ENCODE measurements at places on chromosomes 16 and 17.

DNA sequence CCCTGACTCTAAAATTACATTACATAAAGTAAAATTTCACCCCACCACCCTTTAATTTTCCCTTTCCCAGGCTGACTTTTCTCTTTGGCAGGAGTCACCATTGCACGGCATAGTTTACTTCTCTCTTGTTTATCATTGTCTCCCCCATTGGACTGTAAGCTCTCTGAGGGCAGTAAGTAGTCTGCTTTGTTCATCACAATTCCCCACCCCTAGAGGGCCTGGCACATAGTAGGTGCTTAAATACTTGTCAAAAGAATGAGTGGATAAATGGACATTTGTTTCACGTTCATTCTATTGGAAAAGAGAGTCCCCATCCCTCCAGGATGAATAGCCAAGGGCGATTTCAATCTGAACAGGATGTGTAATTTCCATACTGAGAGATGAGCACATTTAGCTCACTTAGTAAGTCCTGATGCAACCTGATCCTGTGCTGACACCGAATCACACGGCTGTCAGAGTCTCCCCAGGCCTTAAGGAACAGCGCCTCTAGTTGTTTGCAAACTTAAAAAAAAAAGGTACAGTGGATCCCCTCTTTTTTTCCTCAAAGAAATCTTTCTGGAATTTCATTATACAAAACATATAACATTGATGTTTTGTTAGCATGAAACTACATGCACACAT, 54.0 kb downstream of the AKAP1 start:
- no peaks in the 10 kb centered on the region for H3K27me3 ChIP-seq
- DNase-seq, result no peak
- no peak overlapping the region for H3K4me3 ChIP-seq
- no peaks in the 10 kb centered on the region for H3K4me1 ChIP-seq

DNA sequence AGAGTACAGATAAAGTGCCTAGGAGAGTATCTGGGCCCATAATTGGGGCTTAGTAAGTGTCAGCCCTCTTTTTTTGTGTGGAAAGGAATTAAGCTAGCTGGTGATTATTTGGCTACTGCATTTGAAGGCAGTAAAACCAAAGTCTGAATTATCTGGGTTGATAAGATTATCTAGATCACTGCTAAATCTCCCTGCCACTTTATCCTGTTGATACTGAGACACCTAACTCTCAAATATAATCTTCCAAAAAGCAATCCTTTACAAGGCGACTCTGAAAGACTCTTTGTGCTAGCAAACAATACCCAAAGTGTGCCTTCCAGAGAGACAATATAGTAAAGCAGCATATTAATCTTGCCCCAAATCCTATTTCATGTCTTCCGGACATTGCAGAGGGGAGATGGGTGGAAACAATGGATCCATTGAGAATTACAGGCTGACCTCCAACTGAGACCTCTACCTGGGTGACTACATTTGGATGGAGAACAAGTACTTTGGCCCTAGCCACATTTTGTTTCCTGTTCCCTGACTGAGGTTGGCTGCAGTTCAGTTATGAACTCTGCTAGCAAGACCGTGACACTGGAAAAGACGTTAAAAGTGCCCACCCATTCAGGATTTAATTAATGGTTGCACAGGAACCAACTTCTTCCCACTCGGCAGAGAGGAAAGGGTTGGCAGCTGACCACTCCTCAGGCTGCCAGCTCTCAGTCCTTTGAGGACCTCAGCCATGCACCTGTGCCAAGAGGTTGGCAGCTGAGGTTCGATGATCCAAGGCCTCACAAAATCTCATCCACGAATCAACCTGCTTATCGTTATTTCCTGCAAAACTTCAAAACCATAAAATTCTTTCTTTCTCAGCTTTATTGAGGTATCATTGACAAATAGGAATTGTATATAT, 72.6 kb downstream of the SYCE1L start:
- H3K27me3 ChIP-seq, result no peaks in the 10 kb centered on the region
- DNase-seq, result no peak
- no peaks in the 10 kb centered on the region for H3K4me1 ChIP-seq
- H3K27ac ChIP-seq, result no peak overlapping the region
- H3K4me3 ChIP-seq, result no peak overlapping the region

DNA sequence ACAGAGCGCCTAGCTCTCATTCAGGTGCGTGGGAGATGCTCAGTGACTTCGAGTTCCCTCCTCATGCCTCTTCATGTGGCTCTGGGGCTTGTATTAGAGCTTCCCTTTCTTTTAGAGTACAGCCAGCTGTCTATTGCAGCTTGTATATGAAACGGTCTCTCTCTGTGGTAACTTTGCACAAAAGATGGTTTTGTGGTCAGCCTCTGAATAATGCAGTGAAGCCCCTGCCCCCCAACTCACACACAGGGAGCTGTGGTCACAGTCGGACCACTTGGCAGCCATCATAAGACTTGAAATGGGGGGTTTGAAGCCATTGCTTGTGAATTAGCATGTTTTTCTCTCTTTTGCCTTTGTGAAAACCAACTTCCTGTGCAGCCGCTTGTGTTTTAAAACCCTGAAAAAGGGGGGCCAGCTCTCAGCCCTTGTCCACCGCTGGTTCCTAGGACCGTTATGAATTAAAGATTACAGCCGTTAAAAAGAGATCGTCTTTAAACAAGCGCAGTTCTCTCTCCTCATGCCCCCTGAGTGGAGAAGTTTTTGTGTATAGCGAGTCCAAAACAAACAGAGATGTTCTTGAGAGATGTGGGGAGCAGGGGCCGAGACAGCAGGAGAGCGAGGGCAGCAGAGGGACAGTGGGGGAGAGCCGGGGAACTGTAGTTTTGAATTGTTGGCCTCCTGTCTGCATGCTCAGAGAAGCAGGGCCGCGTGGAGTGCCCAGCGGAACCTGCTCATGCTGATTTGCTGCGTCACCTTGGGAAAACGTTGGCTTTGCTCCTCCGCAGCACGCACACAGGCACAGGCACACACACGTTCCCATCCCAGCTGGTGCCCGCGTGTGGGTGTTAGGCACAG, 199.0 kb downstream of the MSI2 start:
- H3K4me3 ChIP-seq, result peak overlapping the region; percentile 28
- no peaks in the 10 kb centered on the region for H3K27me3 ChIP-seq
- peak overlapping the region; percentile 48 for H3K27ac ChIP-seq
- peaks cover 44% of the 10 kb centered on the region for H3K4me1 ChIP-seq
- peak; percentile 42 for DNase-seq

DNA sequence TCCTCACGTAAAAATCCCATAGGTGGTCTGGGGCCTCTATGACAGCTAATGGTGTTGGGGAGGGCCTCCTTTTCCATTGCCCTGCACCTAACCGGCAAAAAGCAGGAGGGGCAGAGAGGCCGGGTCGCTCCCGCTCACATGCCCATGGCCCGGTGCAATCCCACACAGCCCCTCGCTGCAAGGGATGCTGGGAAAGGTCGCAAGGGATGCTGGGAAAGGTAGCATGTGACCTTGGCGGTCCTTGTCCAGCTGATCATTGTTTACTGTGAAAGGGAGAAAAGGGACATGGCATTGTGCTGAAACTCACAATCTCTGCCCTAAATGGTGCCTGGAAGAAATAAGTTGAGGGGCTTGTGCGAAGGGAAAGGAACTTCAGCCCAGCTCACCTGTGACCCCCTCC, 10.0 kb downstream of the DEF8 start:
- H3K4me3 ChIP-seq, result no peak overlapping the region
- no peaks in the 10 kb centered on the region for H3K27me3 ChIP-seq
- H3K4me1 ChIP-seq, result no peaks in the 10 kb centered on the region
- H3K27ac ChIP-seq, result no peak overlapping the region
- peaks cover 66% of the 10 kb centered on the region for H3K36me3 ChIP-seq

GRCh38 chr17:55421179-55421934, at the start of gene MMD:
Gene MMD (minus strand): TSS chr17:55421835. CDS start chr17:55421695, 140 bp downstream.
- H3K36me3 ChIP-seq, result no peaks in the 10 kb centered on the region
- peak within 1 kb of the TSS; percentile 89 for H3K4me3 ChIP-seq
- no peaks in the 10 kb centered on the region for H3K27me3 ChIP-seq
- peak within 1 kb of the TSS; percentile 87 for H3K27ac ChIP-seq
- H3K4me1 ChIP-seq, result peaks cover 21% of the 10 kb centered on the region

GRCh38 chr16:1150511-1150982, 2.4 kb upstream of the CACNA1H start:
- H3K4me3 ChIP-seq, result no peak overlapping the region
- H3K27ac ChIP-seq, result no peak overlapping the region
- no peaks in the 10 kb centered on the region for H3K27me3 ChIP-seq
- no peaks in the 10 kb centered on the region for H3K36me3 ChIP-seq

DNA sequence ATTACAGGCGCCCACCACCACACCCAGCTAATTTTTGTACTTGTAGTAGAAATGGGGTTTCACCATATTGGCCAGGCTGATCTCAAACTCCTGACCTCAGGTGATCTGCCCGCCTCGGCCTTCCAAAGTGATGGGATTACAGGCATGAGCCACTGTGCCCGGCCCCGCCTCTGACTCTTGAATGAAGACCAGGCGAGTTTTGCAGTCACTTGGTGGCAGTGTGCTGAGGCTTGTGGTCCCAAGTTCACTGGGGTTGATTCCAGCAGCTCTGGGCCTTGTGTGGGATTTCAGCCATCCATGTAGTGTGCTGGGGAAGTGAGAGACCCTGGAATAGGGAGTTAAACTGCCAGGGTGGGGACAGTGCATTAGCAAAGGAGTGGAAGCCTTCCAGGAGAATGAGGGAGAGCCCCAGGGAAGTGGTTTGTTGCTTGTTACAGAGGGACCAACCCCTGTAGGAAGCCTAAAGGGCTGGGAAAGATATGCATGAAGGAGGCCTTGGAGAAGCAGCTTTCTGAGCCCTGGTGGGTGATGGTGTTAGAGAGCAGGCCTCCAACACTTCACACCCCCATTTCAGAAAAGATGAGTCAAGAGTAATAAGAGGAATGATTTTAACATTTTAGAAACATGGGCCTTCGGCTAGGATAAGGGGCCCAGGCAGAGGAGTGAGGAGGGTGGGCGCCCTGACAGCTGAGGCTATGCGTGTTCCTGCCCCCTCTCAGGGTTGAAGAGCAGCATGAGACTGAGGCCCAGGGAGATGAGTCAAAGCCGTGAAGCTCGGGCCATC, 14.5 kb downstream of the PSKH1 start:
- H3K27ac ChIP-seq, result no peak overlapping the region
- no peaks in the 10 kb centered on the region for H3K4me1 ChIP-seq
- DNase-seq, result no peak
- H3K36me3 ChIP-seq, result peaks cover 35% of the 10 kb centered on the region
- no peak overlapping the region for H3K4me3 ChIP-seq
- H3K27me3 ChIP-seq, result no peaks in the 10 kb centered on the region

DNA sequence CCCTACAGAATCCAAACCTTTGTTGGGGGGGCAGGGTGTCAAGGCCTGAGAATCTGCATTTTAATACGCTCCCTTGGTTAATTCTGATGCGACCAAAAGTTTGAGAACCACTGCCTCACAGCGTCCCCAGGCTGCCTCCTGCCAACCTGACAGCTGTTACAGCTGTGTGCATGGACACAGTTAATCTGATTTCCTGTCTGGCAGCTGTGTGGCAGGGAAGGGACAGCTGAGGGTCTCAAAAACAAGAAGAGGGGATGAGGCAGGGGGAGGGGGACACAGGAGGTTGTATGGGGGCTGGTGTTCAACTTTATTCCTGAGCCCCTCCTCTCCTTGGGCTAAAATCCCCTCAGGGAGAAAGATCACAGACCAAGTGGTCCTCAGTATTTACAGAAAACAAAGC, 17.5 kb downstream of the HDAC5 start:
- no peaks in the 10 kb centered on the region for H3K4me1 ChIP-seq
- H3K4me3 ChIP-seq, result no peak overlapping the region
- DNase-seq, result no peak
- H3K27ac ChIP-seq, result no peak overlapping the region
- H3K27me3 ChIP-seq, result no peaks in the 10 kb centered on the region

GRCh38 chr17:68709461-68709860, 108.3 kb upstream of the FAM20A start:
- DNase-seq, result no peak
- no peaks in the 10 kb centered on the region for H3K36me3 ChIP-seq
- H3K27me3 ChIP-seq, result no peaks in the 10 kb centered on the region
- H3K4me1 ChIP-seq, result no peaks in the 10 kb centered on the region

DNA sequence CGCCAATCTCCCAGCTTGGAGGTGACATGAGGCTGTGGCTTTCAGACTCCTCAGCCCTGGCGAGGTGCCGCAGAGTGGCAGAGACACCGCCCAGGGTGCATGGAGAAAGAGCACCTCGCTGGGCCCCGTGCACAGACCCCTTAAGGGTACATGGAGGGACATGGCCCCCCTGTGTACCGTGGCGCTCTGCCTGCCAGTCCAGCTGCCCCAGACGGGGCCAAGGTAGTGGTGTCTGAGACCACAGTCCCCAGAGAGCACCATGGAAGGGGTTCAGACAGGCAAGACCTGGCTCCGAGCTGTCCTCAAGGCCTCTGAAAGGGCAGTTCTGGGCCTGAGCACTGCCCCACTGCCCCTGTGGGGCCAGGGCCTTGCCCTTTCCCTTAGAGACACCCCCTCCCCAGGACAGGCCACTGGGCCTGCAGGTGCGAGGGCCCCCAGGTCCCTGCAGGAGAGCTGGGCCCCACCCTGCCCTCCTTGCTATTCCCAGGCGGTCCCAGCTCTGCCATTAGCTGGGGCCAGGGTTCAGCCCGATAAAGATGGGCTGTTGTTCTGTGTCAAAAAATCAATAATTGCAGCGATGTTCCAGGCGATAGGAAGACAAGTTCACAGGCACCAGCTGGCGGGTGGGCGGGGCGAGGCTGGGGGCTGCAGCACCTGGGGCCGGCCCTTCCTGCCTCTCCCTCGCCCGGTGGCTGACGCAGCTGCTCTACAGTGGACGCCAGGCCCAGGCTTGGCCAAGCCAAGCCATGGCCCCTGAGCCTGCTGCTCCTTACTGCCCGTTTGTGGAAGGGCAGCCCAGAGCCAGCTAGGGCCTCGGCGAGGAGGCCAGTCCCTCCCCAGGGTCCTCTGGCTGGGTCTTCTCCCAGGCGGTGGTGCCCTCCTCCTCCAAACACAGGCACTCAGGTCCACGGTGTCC, 51.7 kb downstream of the ZFPM1 start:
- peak overlapping the region; percentile 14 for H3K27ac ChIP-seq
- no peaks in the 10 kb centered on the region for H3K36me3 ChIP-seq
- no peaks in the 10 kb centered on the region for H3K27me3 ChIP-seq

GRCh38 chr16:48448841-48449481, 63.7 kb upstream of the SIAH1 start:
- DNase-seq, result no peak
- no peak overlapping the region for H3K4me3 ChIP-seq
- no peaks in the 10 kb centered on the region for H3K27me3 ChIP-seq
- H3K4me1 ChIP-seq, result no peaks in the 10 kb centered on the region
- H3K27ac ChIP-seq, result no peak overlapping the region
- no peaks in the 10 kb centered on the region for H3K36me3 ChIP-seq

DNA sequence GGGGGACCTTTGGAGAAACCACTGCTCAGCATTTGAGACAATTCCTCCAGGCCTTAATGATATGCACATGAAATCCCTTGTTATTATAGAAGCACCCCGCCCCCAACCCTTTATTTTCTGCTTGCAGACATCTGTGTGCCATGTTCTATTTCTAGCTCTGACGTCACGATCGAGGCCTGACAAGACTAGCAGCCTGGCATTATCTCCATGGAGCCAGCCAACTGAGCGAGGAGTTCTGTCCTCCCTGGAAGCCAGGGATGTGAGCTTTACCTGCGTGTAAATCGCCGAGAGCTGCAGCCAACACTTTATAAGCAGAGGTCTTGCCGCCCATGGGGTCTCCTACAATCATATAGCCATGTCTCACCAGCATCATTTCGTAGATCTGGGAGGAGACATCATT, 116.9 kb downstream of the DNAH3 start:
- DNase-seq, result no peak
- H3K36me3 ChIP-seq, result no peaks in the 10 kb centered on the region
- no peak overlapping the region for H3K27ac ChIP-seq
- H3K4me1 ChIP-seq, result no peaks in the 10 kb centered on the region
